H1 (cell line): ENCODE measurements at places on chromosomes 12 and 14. TPM values are rescaled to one million over a fixed set of nuclear protein-coding genes. Genes with fewer than 3 reads are reported as not detected.
A peak's percentile ranks its signal among the peaks of the same experiment; 100 is the strongest.

Gene MRPL51
- total RNA-seq, result 318 and 331 TPM in 2 replicates

Gene SERPINA10
- not detected in 2 replicates for total RNA-seq

Gene PGF
- 3.9 and 4.1 TPM in 2 replicates for total RNA-seq

Gene PRKD1
- 6.8 TPM in 2 replicates for total RNA-seq

Gene OTOGL
- 0.17 and 0.31 TPM in 2 replicates for total RNA-seq

Gene PPP1R3E
- total RNA-seq, result 3.7 and 4.4 TPM in 2 replicates

GRCh38 chr12:5440978-5441377 is 9.1 kb downstream of the NTF3 start:
- DNase-seq, result no peak

DNA sequence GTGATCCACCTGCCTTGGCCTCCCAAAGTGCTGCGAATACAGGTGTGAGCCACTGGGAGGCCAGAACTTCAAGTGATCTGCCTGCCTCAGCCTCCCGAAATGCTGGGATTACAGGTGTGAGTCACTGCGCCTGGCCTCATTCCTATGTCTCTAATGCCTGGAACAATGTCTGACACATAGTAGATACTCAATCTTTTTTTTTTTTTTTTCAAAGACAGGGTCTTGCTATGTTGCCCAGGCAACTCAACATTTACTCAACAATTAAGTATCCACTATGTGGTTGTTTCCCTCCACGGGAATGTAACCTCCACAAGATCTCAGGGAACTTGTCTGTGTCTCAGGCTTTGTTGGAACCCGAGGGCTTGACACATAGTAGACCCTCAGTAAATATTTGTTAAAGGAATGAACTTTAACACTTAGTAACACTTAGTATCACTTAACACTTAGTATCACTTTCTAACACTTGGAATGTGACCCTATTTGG is 3.0 kb upstream of the TMEM120B start:
- DNase-seq, result no peak

- no peak for DNase-seq
Measured at GRCh38 chr12:82740129-82741000, 53.7 kb downstream of the TMTC2 start.

GRCh38 chr12:67666605-67667004 is 18.1 kb downstream of the DYRK2 start:
- no peak for DNase-seq

DNA sequence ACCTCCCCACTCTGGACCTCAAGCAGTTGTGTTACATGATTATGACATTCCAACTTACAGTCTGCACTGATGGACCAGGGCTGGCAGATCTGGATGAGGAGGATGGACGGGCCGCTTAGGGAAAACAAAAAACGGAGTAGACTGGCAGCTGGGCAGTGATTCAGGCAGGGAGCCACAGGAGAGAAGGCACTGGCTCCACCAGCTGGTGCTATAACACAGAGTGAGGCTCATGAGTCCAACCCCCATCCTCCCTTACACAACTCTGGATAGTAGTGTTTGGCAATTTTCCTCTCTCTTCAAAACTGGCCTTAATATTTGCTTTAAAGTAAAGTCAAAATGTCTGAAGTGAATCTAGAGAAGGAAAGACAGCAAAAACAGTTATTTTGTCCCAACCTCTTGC is 9.7 kb upstream of the RIC8B start:
- no peak for DNase-seq

DNA sequence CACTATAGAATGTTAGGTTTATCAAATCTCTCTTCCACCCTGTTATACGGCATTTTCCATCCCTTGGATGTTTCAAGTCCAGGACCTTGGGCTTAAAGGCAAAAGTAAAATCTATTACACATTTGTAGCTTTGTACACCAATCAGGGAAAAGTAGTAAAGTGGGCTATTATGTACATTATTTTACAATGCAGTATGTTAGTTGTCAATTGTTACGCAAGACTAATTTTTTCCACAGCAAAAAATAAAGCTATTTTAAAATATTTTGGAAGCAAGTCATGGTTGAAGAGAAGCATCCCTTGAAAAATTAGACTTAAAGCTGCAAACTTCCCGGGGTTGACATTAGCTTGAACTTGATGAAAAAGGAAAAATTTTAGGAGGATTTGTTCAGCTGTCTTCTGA is 476.2 kb downstream of the DIO2 start:
- DNase-seq, result no peak

DNA sequence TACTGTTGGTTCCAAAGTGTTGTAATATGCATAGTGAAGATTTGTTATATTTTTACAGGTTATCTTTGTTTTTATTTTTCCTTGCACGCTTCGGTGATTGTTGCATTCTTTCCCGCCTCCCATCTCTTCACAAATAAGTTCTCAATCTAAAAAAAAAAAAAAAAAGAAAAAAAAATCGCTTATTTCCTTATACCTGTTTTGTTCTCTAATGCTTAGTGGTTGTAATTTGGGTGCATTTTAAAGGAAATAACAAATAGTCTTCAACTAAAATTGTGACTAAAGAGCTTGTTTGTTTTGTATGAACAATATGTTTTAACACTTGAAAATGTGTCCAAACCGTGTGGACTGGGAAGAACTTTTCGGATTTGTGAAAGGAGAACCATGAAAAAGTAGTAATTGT is 1.5 kb downstream of the CAND1 start:
- DNase-seq, result no peak

DNA sequence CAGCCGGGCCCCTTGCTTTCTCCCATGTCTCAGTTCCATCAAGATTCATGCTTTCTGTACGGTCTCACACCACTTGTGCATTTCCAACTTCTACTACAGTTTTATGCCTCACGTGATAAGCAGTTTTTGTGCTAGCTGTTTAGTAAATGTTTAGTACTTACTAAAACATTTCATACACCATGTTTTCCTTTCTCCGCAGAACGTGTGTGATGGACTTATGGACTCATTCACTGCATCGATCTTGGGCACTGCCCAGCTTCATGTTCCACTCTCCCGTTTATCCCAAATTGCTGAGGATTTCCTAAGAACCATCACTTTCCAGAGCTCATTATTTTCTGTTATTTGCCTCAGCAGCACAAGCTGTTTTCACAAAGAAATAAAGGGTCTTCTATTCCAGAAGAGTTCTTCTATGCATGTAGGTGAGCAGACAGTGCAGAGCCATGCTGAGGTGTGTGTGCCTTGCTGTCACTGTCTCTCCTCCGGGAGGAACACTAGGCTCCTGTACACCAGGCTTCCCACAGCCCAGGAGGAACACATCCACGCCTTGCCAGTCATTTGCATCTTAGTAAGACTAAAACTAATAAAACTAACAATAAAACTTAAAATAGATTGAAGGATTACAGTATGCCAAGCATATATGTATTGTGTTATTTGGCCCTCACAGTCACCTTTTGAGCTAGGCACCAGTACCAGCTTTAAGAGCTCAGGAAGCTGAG is 90.3 kb upstream of the EEA1 start:
- no peak for DNase-seq

DNA sequence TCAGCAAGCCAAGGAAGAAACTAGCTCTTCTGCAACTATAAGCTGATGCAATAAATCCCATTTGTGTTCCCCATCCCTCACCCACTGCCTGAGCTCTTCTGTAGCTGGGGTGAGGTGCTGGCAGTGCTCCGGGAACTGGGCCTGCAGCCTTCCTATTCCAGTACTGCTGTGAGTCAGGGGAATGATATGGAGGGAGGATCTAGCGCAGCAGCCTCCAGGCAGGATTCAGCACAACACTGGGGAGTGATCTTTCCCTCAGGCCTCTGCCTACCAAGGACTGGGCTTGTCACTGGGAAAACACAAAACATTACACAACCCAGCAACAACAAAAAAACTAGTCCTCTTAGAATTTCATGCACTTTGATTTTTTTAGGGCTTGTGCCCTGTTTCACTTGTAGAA is 58.7 kb downstream of the ST8SIA1 start:
- peak; percentile 31 for DNase-seq

DNA sequence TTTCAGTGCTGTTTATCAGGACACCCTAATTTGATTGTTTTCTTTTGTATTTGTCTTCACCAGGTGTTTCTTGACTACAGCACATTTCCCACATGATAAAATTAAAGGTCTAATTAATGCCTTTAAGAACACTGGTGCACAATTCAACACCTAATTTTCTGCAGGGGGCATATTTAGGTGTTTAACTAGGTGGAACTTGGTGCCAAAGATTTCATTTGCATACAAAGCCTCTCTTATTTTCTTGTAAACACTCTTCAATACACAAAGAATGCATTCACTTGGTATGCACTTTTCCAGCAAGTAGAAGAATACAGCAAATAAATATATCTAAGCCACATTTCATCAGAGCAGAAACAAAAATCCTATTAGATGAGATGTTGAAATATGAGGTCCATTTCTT is 646.2 kb upstream of the FOXG1 start:
- DNase-seq, result no peak

- peak; percentile 85 for DNase-seq
Measured at GRCh38 chr12:117875744-117876435, 92.9 kb downstream of the KSR2 start.

- DNase-seq, result no peak
Measured at GRCh38 chr12:77728018-77728417, 102.7 kb upstream of the NAV3 start.

DNA sequence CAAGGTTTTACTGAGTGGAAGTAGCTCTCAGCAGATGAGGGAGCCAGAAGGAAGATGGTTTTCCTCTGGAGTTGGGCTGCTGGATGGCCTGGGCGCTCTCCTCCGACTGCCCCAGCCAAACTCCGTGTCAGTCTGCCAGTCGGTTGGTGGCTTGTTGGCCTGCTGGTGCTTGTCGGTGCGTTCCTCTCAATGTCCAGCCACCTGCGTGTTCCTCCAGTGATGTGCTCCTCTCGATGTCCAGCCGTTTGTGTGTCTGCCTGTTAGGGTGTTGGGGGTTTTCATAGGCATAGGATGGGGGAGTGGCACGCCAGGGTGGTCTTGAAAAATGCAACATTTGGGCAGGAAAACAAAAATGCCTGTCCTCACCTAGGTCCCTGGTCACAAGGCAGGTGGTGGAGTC is 37.0 kb upstream of the LDHB start:
- DNase-seq, result no peak

DNA sequence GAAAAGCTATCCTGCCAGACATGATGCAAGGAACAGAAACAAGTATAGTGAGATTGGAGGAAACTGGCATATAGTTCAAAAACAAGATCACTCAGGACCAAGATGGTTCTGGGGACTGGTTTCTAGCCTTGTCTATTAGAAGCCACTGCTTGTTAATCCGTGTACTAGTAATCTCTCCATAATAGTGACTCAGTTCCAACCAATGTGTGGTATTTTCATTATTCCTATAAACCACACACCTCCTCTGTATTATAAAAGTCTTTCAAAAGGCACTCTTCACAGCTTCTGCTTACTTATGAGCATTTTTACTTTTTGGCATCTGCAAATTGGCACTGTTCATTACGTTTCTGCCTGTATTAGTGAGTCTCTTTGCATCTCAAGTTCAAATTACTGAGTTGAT is 140.3 kb downstream of the SLC6A15 start:
- no peak for DNase-seq

GRCh38 chr14:88463318-88463717 is 77.9 kb downstream of the SPATA7 start:
- DNase-seq, result no peak

DNA sequence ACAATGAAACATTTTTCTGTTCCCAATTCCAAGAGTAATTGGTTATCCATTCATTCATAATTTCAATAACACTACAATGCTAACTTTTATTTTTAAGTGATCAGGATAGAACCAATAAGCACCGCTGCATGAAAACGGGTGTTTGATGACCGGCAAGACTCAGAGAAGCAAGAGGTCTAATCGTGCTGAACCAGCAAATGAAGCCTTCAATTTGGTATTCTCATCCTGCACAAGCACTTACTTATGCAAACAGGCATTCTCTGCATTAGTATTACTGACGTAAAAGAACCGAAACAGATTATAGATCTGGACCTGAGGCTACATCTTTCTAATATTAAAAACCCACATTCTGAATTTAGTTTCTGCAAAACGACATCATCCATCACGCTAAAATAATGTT is 67.7 kb downstream of the RBM19 start:
- DNase-seq, result no peak

DNA sequence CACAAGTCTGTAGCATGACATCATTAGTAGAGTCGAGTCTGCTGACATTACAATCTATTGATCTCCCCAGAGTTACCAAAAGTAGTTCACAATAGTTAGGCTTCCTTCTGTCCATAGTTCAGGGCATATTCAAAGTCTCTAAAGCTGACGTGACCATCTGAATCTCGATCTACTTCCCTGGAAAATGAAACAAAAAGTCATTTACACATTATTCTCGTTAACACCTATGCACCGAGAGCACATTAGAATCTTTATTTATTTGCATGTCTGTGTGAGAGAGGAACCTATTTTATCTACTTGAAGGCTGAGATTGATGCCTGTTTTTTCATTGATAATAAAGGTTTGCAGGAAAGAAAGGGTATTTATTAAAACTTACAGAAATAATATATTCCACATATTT is 157.4 kb downstream of the EFCAB11 start:
- no peak for DNase-seq

DNA sequence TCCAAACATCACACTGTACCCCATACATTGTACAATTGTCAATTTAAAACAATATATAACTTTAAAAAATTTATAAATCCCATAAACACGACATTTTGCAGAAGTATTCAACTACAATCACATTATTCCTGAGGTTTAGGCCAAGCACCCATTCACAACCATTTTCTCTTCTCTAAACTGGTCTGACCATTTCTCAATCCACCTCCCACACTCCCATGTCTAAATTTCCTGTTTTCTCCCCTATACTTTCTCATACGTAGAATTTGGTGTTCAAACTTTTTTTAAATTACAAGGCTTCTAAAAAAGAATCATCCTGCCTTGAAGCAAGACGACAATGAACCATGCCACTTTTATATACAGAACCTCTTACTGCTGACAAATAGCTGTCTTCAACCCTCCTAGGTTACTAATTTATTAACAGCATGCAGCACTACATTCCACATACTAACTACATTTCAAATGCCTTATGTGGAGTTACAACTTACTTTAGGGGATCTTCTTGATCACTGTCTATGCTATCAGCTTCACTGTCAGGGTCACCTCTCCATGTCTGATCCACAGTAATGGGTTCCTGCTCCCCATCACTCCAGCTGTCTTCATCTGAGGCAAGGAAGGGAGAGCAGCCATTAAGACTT is 3.4 kb downstream of the KANSL2 start:
- DNase-seq, result no peak
